Esophagus squamous epithelium (tissue), 5 donors: ENCODE measurements at places on chromosomes 6 and 20.

DNA sequence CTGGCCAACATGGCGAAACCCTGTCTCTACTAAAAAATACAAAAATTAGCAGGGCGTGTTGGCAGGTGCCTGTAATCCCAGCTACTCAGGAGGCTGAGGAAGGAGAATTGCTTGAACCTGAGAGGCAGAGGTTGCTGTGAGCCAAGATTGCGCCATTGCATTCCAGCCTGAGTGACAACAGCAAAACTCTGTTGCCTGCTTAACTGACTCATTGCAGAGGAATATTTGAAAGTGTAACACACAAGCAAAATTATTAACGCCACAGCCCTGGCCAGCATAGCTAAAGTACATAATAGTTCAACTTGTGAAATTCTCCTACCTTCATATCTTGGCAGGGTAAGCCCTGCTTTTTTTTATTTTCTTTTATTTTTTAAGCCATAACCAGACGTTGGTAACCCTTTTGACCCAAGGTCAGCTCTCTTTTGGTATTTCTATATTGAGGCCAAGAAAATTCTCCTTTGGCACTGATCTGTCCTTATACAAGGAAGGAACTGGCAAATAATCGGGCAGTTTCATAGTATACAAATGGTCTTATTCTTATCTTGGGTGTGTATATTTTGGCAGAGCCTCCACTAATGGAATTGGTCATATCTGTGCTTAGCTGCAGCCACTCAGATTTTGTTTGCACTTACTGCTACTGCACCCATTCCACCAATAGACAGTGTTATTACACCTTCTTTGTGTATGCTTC is 4.0 kb upstream of the ADGRF5 start:
- no peak for DNase-seq

DNA sequence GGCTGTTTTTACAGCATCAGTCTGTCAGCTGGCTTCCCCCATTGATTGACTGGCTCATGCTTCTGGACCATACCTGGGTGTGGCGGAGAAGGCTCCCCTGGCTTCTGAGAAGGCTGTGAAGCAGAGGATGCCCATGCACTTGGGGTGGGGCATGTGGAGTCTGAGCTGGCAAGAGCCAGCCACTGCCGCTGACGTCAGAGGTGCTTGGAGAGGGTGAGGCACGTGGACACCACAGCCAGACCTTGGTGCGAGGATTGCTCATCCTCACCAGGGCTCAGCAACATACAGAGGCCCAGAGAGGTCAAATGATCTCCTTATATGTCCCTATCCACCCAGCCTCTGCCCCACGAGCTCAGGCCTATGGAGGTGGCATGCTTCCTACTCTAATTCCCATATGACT is 211.2 kb upstream of the PMEPA1 start:
- DNase-seq, result no peak

DNA sequence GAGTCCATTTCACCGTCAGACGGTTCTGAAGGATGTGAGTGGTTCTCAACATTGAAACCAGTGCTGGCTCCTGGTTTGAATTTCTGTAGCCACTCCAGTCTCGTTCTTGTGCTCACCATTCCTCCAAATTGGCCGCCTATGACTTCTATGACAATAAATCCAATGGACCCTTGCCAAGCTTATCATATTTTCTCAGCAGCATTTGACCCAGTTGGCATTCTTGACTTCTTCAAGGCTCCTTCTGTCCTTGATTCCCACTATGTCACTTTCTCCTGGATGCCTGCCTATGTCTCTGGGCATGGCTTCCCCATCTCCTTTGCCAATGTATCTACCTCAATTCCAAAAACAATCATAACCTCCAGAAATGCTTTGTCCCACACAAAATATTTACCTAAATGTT is 756.0 kb upstream of the NRSN1 start:
- DNase-seq, result no peak

DNA sequence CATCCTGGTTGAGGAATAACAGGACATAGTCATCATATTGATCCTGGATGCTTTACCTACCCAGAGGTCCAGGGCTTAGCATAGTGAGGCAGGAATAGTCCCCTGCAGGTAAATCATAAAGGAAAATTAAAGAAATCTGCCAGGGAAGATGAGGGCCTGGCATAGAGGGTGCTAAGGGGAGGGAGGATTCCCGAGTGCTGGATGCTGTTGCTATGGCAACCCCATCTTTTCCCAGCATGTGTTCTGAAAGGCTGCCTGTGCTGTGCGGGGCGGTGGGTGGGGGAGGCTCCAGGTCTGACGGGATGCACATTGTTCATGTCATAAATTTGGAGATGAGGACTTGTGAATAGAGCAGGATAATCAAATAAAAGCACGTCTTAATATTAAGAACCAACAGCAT is 212.6 kb upstream of the PCSK2 start:
- no peak for DNase-seq

GRCh38 chr20:64242797-64243475 is 12.6 kb upstream of the PCMTD2 start:
- no peak for DNase-seq

- DNase-seq, result no peak
Observed at GRCh38 chr6:12203001-12203400, 87.2 kb upstream of the EDN1 start.

DNA sequence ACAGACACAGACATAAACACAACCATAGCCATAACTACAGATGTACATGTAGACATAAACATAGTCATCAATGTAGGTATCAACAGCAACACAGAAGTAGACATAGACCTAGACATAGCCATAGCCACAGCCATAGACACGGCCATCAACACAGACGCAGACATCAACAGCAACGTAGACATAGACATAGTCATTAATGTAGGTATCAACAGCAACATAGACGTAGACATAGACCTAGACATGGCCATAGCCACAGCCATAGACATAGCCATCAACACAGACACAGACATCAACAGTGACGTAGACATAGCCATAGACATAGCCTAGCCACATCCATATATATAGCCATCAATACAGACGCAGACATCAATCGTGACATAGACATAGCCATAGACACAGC is 258.3 kb upstream of the FOXQ1 start:
- DNase-seq, result no peak

DNA sequence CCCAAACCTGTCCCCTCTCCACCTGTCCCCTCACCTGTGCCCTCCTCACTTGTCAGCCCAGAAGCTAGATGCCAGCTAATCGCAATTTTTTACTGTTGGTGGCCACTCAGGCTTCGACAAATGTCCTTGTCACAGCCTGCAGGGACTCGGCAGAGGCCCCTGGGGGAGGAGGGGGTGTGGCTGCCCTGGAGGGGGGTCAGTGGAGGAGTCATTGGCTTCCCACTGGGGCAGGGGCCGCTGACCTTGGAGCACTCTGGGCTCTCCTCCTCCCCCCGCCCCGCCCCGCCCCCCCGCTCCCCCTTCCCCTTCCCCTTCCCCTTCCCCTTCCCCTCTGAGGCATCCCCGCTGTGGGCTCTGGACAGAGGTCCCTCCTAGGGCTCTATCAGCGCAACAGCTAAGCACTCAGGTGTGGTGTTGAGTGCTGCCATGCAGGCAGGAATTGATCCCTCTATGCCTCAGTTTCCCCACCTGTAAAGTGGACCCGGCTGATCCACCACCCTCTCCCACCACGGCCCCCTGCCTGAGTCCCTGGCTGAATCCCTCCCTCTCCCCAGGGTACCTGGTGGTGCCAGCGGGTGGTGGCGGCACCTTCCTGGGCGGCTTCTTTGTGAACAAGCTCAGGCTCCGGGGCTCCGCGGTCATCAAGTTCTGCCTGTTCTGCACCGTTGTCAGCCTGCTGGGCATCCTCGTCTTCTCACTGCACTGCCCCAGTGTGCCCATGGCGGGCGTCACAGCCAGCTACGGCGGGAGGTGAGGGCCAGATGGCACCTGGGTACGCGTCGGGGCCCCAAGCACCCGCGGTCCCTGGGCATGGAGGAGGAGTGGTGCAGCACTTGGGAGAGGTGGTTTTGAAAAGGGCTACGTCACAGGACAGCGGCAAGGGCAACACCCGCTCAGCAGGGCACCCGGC is 23.8 kb downstream of the SLCO4A1 start:
- no peak for DNase-seq

- DNase-seq, result no peak
Observed at GRCh38 chr6:93196406-93196970, 222.9 kb downstream of the EPHA7 start.

GRCh38 chr6:134031696-134032255 is 20.6 kb downstream of the SLC2A12 start:
- DNase-seq, result no peak

GRCh38 chr6:1062786-1063545 is 248.9 kb upstream of the FOXQ1 start:
- no peak for DNase-seq

- no peak for DNase-seq
Observed at GRCh38 chr6:27890445-27891319, 21.5 kb downstream of the OR2B2 start.

DNA sequence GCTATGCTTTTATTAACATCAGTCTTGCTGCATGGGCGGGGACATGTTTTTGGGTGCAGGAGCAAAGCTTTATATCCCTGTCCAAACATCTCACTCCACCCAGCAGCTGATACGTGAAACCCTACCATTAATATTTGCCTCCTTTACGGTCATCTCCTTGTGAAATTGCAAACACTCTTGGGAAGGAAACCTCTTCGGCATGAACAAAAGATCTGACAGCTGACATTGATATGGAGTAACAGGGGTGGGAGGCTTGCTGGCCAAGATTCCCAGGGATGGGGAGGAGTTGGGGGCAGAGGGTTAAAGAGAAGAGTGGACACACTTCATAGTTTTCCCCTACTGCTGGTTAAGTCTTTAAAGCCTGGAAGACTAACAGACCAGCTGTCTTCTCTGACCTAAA is 22.2 kb upstream of the VEGFA start:
- DNase-seq, result no peak

- DNase-seq, result no peak
Observed at GRCh38 chr20:4585104-4585753, 136.5 kb upstream of the PRND start.

DNA sequence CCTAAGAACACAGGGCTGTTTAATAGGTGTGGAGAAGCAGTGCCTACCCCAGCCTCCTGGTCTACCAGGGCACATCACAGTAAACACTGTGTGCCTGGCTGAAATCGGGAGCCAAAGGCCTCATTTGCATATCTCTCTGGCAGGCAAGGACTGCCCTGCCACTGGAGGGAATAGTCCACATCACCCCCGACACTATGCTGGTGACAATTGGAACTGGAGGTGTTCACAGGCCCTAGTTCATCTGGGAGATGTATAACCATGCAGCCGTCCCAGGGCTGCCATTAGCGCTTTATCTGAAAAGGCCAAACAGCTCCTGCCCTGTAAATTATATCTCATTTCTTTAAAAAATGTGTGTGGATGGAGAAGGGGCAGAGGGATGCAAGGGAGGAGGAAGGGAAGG is 150.3 kb downstream of the LINC00237 start:
- no peak for DNase-seq

- no peak for DNase-seq
Observed at GRCh38 chr6:113802779-113803178, 54.4 kb upstream of the MARCKS start.

- DNase-seq, result no peak
Observed at GRCh38 chr6:89853068-89853467, 23.4 kb downstream of the CASP8AP2 start.
